ENCODE measurements at places on chromosomes 4 and X.

DNA sequence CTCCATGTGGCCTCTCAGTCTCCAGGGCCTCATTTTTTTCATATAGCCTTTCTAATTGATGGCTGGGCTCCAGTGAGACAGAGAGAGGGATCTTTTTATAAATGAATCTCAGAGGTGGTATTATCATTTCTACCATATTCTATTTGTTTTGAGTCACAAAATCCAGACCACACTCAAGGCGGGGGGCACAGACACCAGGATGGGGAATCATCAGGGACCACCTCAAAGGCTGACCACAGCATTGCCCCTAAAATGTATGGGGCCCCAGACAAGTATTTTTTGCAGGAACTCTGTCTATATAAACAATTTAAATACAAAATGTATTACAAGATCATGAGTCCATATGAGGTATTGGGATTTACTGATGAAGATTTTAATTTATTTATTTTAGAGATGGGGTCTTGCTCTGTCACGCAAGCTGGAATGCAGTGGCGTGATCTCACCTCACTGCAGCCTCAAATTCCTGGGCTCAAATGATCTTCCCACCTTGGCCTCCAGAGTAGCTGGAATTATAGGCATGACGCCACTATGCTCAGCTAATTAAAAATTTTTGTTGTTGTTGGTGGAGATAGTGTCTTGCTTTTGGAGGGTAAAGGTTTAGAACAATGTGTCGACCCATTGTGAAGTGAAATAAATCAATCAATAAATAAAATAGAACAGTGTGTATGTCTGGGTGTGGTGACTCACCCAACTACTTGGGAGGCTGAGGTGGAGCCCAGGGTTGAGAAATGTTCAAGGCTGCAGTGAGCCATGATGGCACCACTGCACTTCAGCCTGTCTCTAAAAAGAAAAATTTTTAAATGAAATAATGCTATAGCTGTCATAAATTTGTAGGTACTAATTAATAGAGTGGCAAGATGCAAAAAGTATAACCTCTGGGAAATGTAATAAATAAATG lies 29.4 kb downstream of the WDR13 start:
- no peak for DNase-seq

GRCh38 chrX:10749113-10749512 lies 128.7 kb upstream of the MID1 start:
- no peak for DNase-seq

DNA sequence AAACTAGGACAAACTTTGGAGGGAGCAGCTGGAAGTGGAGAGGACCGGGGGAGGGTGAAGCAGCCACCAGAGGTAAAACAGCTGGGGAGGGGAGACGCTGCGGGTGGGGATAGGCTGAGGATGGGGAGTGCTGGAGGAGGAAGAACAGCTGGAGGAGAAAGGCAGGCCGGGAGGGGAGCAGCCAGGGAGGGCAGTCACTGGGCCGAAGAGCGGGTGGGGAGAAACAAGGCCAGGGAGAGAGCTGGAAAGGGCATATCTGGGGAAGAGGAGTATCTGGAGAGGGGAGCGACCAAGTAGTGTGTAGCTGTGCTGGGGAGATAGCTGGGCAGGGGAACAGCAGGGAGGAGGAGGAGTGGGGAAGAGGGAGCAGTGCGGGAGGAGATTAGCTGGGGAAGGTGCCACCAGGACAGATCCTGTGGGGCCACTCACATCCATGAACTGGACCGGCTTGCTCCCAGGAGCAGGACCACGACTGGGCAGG lies 2.7 kb downstream of the SLC38A5 start:
- no peak for DNase-seq

GRCh38 chrX:30938295-30938694 lies 49.2 kb upstream of the TAB3 start:
- no peak for DNase-seq

DNA sequence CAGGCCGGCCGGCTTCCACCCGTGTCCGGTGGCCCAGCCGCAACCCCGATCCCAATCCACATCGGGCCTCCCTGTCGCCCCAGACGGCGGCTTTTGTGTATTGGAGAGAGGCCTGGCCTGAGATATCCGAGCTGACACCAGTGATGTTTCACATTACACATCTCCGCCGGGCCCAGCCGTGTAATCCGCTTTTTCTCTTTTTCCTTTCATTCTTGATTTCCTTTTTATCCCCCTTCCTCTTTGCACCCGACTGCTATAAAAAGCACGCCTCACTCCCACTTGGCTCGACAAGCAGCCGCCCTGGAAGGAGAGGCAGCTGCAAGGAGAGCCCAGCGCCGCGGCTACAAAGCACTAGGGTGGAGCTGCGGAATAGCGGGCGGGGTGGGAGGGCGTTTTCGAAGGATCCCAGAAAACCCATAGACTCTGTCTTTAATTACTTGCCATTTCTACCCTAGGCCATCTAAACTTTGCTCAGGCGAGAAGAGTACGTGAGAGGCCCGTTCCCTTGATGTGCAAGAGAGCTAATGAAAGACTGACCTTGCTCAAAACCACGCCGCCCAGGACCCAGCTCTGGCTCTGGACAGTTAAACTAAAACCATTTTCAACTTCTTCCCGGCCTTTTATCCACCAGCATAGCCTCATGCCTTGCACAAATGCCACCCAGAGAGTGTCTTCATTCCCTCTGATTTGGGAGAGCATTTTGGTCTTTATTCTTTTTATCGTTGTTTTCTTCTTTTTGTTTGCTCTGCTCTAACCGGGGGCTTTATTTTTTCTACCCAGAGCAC lies 3.2 kb downstream of the PITX2 start:
- DNase-seq: no peak

DNA sequence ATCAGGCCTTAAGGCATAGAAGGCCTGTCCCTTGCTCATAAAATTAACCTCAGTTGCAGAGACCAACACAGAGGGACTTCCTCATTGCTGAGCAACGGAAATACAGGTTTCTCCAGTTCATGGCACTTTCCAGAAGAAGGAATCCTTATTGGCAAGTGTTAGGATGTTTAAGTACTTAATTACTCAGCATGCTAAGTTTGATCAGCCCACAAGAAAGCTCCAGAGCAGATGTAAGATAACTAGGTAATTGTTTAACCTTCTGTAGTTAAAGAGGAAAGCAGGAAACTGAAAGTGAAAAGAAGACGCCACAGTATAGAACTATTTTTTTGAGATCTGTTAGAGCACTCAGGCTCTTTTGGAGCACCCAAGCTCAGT lies 33.5 kb downstream of the SMS start:
- no peak for DNase-seq

GRCh38 chrX:147953976-147954375 lies 27.2 kb upstream of the FMR1NB start:
- no peak for DNase-seq

- no peak for DNase-seq
Observed at GRCh38 chr4:85391589-85392410, 83.2 kb upstream of the ARHGAP24 start.

DNA sequence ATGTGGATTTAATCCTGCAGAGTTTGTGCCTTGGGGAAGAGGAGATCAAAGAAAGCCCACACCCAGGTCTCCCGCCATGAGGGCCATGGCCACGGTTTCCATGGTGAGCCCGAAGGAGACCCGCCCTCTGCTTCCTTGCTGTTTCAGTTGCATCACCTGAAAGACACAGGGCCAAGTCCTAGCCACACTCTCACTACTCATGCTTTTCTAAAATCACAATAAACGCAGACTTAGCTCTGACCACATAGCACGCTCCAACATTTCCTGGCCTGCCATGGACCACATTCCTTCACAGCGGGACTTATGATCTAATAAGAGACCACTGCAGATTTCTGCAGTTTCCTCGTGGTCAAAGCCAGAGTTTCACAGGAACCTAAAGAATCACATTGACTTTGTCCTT lies 426.0 kb upstream of the NR3C2 start:
- no peak for DNase-seq

- DNase-seq: peak; percentile 26
Observed at GRCh38 chr4:80471756-80472155, 136.2 kb downstream of the CFAP299 start.

DNA sequence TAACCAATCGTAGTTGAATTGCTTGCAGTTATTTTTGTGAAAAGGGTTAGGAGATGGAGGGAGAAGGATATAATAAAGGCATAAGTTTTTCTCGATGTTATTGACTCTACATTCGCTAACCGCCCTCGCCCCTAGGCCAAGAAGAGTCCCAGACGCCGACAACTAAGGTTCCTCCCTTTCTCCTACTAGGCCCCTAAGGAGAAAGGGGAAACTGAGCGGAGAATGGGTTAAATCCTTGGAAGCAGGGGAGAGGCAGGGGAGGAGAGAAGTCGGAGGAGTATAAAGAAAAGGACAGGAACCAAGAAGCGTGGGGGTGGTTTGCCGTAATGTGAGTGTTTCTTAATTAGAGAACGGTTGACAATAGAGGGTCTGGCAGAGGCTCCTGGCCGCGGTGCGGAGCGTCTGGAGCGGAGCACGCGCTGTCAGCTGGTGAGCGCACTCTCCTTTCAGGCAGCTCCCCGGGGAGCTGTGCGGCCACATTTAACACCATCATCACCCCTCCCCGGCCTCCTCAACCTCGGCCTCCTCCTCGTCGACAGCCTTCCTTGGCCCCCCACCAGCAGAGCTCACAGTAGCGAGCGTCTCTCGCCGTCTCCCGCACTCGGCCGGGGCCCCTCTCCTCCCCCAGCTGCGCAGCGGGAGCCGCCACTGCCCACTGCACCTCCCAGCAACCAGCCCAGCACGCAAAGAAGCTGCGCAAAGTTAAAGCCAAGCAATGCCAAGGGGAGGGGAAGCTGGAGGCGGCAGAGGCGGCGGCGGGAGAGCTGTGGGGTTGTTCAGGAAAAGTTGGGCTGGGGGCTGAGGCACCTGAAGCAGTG lies 5.9 kb downstream of the ATOH1 start:
- DNase-seq: no peak

DNA sequence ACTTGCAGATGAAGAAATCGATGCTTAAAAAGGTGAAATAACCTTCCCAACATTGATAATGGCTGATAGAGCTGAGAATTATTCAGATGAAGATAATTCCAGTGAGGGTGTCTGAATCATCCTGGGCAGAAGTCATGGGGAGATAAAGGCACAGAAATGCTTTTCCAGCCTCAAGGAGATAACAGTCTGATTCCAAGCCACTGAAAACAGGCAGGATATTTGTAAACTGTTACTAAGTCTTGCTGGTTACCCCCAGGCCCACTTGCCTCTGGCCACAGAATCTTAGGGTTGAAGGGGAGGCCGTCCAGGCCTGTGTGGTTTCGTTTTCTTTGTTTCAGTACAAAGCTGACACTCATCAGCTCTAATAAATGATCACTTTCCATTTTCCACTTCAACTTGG lies 158.5 kb downstream of the SH3KBP1 start:
- DNase-seq: no peak

DNA sequence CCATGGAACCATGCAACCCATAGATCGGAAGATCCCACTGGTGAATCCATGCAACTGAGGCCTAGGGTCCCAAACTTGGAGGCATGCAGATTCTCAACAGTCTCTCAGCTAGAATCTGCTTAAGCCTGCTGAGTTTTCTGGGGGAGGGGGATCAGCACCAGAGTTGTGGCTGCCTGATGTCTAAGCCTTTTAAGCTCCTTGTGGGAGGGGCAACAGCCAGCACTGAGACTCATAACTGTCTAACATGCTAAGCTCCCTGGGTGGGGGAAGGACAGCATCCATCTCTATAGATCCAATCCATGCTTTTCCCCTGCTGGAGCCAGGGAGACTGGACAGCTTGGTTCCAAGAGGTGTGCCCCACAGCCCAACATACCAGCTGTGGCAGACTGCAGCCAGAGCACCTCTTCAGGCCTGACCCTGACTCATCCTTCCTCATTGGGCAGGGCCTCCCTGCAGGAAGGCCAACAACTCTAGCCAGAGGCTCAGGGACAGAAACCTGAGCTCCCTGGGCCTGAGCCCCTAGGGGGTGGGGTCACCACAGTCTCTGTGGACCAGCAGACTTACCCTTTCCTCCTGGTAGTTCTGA lies 300.1 kb upstream of the SLC7A11 start:
- DNase-seq: no peak

DNA sequence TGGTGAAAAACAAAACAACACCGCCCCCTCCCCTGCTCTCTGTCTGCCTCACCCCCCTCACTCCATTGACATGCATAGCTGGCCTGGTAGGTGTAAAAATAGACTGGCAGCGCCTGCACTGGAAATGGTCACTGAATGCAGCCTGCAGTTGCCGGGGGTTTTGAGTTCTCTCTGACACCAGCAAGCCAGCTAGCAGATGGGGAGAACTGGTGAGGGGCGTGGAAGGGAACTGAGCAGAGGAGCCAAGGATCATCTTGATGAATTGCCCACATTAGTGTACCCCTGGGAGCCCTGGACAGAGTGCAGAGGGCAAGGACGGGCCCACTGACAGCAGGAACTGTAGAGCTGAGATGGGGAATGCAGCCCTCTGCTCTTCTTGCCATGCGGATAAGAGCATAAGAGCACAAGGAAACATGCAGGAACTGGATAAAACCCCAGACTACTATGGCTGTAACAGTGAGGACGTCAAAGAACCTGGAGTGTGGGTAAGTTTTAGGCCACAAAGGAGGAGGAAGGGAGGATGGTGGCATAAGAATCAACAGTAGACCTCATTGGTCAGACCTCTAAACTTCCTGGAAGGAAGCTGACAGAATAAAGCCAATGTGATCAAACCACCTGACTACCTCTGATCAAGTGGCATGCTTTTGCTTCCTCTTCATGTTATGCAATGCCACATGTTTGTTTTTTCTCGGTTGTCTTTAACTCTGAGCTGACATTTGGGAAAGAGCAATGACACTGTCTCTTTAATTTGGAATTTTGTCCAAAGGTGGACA lies 96.3 kb downstream of the ANK2 start:
- DNase-seq: no peak

DNA sequence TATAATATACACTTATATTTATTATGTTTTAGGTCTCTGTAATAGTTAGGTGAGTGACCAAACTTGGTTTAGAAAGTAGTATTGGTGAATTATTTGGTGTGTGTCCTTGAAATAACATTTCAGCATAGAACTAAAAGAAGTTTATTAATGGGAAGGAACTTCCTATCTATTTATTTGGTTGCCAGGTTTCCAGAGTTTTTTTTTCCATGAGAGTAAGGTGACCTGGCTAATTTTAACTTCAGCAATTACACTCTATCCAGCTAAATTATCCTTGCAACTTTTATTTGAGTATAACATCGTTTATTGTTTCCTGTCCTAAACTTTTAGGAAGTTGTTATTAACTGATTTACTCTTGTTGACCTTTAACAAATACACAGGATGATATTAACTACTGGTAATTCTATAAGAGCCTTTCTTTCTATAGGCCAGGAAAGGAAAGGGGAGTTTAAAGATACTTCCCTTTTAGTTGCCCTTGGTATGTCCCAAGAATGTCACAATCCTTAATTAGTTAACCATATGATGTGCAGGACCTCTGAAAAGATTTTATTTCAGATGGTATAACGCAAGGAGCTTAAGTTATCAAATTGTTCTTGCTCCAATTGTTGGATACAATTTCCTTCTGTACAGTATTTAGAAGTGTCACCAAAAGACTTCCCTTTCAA lies 18.9 kb downstream of the PRDM8 start:
- no peak for DNase-seq

DNA sequence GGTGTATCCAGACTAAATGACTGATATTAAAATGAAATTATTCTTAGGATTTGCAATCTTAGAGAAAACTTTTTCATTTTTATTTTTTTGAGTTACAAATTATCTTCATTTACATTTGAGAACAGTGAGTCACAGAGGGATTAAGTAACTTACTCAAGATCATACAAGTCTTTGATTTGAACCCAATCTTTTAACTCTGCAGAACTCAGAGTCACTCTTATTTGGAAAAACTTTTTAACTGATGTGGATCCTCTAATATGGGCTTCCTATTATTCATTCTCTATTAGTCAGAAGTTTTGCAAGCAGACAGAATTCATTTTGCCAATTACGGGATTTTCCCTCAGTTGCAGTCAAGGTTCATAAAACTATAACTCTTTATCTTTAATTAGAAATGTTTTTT lies 20.1 kb downstream of the HPRT1 start:
- DNase-seq: no peak

GRCh38 chr4:150280081-150280895 lies 202.0 kb downstream of the DCLK2 start:
- peak; percentile 97 for DNase-seq

All from kidney epithelial cell (primary cell).